Fibroblast of lung (primary cell): ENCODE measurements at places on chromosomes 2 and 18. TPM values are rescaled to one million over a fixed set of nuclear protein-coding genes. Genes with fewer than 3 reads are reported as not detected.

Gene EVX2
- polyA plus RNA-seq: not detected in 2 replicates

Gene MRO
- 0.01 and 0.02 TPM in 2 replicates for polyA plus RNA-seq

Gene CHAC2
- 3.3 and 6.8 TPM in 2 replicates for polyA plus RNA-seq

Gene ITM2C
- polyA plus RNA-seq: 182 and 236 TPM in 2 replicates

GRCh38 chr2:101830555-101830954, 133.0 kb downstream of the MAP4K4 start:
- no peak for DNase-seq

- DNase-seq: no peak
Measured at GRCh38 chr2:36420569-36421181, 65.1 kb downstream of the CRIM1 start.

DNA sequence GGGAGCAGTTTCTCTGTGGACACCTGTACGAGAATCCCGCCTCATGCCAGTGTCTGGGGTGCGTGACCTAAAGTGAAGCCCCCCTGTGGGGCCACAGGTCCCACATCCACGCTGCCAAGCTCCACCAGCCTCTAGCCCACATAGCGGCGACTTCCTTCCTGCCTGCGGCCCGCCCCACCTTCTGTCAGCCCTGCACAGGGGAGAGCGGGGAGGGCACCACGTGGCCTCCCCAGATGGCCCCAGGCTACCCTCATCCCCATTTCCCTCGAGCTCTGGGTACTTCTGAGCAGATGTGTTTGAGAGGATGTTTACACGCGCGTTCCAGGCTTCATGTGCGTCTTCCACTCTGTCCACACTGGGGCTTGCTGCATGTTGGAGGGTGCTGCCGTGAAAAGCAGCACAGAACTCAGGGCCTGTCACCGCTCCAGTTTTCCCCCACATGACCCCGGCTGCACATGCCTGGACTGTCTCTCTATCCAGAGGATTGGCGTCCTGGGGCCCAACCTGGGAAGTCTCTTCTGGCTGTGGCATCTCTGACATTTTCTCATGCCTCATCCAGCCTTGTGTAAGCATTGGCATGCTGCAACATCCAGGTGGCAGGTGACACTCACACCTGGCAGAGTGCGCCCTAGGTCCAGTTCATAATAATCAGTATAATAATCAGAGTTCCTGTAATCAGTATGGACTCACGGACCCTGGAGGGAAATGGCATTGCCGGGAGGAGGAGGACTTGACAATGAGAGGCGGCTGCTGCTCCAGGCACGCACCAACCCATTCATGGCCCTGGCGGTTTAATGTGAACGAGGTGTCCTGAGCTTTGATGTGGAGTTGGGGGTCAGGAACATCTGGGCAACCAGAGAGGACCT, 146.3 kb upstream of the TWIST2 start:
- no peak for DNase-seq

DNA sequence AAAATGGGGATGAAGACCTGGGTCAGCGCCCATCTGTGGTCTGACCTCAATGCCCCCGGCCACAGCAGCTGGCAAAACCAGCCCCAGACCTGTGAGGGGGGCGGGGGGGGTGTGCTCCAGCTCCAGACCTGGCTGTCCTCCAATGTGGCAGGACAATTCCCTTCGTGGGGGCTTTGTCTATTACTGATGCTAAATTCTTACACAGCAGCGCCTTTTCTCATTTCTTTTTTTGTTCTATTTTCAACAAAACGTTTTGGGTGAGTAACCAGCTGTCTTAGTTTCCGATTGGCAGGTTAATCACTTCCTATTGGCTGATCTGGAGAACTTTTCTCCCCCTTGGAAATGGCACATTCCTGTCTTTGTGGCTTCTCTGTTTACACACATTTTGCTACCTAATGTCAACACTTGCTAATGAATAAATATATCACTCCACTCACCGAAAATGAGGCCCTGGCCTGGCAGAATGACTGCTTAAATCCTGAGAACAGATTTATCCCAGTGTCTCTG, 4.4 kb downstream of the SMAD7 start:
- peak; percentile 90 for DNase-seq

DNA sequence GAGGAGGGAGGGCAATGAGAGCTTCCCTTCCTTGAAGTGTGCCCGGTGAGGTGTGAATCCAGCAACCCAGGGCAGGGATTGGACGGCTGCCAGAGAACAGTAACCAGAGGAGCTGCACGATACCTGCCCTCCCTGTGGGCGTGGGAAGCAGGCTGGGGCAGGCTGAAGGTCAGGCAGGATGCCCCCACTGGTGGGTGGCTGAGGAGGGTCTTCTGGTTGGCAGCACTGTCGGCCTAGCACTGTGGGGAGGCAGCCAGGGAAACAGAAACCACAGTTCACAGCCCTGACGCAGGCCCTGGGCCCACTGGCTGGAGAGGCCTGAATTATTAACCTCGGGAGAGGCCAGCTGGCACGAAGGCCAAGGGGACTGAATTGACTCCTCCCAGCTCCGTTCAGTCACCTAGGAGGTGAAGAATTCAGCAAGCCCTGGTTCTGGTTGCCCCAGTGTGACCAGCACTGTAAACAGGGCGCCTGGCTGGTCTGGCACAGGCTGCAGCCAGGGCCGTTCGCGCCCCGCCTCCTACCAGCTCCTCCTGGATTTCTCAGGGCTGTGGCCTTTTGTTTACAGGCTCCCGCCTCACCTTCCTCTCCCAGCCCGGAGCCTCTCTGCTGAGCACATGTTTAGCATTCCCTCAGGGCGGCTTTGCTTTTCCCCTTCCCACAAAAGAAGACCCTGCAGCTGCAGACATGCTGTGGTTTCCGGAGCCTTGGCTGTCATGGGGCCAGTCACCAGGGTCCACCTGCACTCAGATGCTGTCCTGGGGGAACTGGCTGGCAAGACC, 97.8 kb downstream of the B3GNT2 start:
- peak; percentile 37 for DNase-seq

DNA sequence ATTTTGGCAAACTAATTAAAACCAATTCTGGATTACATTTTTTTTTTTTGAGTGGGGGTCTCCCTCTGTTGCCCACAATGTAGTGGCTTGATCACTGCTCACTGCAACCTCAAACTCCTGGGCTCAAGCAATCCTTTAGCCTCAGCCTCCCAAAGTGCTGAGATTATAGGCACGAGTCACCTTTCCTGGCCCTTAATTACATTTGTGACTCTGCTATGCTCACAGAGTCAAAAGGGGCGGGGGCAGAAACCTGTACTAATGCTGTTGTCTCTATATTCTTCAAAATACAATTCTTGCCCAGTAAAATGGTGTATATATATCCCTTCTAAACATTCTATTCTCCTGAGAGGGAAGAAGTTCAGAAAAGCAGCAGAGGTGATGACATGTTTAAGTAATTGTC, 23.2 kb downstream of the PRKD3 start:
- DNase-seq: no peak

- peak; percentile 24 for DNase-seq
Measured at GRCh38 chr2:7031547-7032245, 114.5 kb downstream of the RNF144A start.

GRCh38 chr2:142877216-142877838, at the start of gene KYNU:
Gene KYNU (plus strand): TSS chr2:142877664. CDS start chr2:142885368, 7,704 bp downstream.
- DNase-seq: no peak

DNA sequence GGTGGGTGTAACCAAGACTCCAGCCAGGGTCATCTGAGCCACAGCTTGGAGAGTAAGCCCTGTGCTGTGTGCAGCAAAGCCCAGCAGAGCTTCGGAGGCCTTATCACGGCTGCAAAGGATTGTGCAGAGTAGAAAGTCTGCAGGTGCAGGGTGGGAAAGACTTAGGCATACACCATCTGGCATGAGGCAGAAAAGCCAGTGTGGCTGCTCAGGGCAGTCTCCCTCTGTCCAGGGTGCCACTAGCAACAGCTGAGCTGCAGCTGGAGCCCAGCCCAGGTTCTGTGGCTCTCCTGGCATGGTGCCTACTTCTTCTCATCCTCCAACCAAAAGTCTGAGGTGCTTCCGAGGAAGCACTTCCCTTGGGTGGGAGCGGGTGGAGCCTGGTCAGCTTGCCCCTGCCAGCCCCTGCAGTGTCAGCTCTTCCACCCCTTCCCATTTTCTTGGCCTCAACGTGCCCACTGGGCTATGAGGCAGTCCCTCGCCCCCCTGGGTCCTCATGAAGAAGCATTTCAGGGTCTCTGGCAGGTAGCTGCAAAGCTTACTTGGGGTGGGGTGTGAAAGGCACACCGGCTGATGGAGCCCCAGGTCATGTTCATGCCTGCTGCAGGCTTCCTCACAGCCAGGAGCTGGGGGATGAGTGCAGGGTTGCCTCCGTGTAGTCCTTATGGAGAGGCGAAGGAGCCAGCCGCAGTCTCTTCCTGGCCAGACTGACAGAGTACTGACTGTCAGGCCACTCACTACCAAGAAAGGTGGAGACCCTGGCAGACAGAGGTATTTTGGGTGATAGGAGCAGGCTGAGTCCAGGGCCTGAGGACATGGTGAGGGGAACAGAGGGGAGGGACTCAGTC, 4.8 kb downstream of the AMER3 start:
- DNase-seq: peak; percentile 5

DNA sequence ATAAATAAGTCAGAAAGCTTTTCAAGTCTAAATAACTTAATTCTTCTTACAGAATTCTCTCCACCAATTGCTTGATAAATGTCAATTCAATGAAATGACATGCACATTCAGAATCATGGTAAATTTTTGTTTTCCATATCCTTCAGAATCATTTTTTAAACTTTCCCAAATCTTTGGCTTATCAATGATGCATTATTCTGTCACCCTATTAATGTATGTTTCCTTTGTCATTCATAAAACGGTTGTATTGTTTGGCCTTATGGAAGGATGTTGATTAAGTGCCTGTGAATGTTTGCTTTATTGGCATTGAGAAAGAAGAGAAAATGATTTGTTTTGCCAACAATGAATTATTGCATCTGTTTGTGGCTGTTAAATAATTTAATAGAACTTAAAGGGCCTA, 260.9 kb downstream of the PLCL1 start:
- DNase-seq: no peak

GRCh38 chr2:72036173-72036545, 111.5 kb downstream of the CYP26B1 start:
- DNase-seq: no peak

- no peak for DNase-seq
Measured at GRCh38 chr18:24432618-24433017, 6.1 kb downstream of the IMPACT start.

DNA sequence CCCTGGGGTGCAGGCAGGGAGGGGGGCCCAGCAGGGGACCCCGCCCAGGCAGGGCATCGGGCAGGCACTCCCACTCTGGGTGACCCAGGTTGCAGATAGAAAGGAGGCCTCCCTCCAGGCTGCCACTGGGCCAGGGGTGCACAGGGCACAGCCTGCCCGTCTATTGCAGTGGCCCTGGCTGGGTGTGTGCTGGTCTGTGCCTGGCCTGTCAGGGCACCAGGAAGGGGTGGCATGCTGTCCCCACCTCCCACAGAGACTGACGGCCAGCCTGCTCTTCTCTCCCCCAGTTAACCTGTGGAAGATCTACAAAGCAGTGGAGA, 12.9 kb downstream of the ARID5A start:
- DNase-seq: no peak

DNA sequence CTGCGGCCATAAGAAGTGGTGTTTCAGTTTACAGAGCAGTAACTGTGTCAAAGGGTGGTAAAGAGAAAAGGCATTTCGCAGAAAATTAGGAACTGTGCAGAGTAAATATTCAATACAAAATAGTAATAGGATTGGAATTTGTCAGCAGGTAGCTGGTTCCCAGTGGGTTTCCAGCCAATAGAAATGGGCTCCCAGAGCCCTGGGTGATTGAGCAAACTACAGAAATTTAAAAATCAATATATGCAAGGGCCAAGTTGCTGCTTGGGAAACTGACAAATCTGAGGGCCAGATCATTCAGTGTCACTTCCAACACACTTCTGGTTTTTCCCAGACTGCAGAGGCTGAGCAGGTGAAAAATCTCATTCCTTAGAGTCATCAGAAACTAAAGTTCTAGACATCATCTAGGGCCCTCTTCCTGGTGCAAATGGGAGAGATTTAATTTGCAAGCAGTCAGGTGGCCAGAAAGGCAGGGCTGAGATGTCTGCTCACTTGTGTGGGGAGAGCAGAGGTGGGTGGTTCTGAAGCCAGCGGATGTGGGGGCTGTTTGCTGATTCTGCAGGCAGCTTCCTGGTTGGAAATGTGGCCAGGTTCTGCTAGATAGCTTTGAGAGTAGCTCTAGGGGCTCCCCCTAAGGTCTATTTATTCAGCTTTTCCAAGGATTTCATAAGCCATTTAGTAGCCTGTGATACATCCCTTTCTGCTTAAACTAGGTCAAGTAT, 182.4 kb downstream of the NCK2 start:
- no peak for DNase-seq

DNA sequence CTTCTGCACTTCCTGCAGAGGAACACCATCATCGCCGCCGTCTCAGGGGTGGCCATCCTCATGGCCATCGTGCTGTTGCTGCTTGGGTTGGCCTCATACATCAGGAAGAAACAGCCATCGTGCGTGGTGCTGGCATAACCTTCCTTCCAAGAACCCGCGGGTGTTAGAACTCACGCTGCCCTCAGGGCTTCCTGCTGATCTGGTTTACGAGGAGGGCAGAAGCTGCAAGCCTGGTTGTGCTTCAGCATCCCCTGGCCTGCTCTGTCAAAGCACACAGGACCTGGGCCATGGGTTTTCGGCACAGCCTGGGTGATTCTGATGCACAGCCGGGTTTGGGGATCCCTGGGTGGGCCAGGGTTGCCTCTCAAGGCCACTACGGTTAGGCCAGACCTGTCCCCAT, 12.2 kb upstream of the ZAP70 start:
- DNase-seq: no peak

DNA sequence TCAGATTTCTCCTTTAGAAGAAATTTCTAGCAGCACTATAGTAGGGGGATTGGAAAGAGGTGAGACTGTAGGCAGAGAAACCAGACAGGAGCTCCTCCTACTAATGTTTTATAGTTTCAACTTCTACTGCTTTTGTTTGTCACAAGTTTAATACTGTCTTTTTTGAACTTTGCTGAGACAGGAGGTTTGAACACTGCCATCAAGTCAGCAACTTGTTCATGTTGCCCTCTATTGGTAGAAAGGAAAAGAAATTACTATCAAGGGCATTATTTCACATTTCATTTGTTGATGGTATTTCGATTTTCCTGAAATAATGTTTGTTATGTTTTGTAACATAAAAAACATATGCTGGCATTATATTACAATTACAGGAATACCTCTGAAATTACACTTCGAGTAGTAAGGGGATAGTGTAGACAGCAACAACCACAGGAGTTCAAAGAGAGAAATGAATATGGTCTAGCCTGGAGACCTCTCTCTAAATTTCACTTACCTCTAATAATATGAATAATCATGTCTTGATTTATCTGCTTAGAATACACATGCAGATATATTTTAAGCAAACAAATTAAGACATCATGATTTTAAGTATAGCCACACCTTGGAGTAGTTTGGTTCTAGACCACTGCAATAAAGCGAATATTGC, 12.4 kb upstream of the CCDC88A start:
- peak; percentile 75 for DNase-seq
